Stimulated activated CD4-positive, alpha-beta T cell treated with anti-CD3 and anti-CD28 coated beads, TNF-alpha, amount 100 ng/mL, for 1 hour (primary cell): ENCODE measurements at places on chromosomes 11 and 22.

- DNase-seq: no peak
Observed at GRCh38 chr11:57639321-57640067, 10.2 kb downstream of the YPEL4 start.

DNA sequence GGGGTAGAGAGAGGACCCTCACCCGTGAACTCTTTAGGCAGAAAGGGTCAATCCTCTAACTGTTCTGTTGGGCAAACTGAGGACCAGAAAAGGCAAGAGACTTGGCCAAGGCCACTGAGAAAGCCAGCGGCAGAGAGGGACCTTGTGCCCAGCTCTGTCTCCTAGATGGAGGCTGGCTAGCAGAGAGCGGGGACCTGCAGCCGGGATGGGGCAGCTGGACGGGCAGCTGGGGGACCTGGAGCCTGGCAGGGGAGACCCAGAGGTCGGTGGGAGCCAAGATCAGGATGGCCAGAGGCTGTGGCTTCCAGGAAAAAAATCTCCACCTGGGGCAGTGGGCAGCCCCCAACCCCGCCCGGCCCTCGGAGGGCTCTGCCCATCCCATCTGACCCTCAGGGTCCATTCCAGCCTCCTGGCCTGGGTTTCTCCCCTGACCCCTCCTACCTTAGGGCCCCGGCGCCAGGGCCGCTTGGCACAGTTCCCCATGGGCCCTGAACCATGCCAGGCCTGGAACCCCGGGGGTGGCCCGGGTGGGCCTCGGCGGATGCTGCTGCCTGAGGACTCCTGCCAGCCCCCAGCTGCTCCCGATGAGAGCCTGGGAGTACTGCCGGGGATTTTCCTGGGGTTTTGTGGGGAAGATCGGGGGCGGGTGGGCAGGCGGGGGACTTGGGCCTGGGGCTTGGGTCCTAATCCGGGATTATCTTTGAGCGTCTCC, at the start of gene CABP2:
Gene CABP2, minus strand, starts transcription at position 603 of the 712 bp plus-strand sequence. Its CDS starts 120 bp downstream, at position 483.
- DNase-seq: no peak

GRCh38 chr22:21009638-21010425, 5.1 kb upstream of the P2RX6 start:
- no peak for DNase-seq

DNA sequence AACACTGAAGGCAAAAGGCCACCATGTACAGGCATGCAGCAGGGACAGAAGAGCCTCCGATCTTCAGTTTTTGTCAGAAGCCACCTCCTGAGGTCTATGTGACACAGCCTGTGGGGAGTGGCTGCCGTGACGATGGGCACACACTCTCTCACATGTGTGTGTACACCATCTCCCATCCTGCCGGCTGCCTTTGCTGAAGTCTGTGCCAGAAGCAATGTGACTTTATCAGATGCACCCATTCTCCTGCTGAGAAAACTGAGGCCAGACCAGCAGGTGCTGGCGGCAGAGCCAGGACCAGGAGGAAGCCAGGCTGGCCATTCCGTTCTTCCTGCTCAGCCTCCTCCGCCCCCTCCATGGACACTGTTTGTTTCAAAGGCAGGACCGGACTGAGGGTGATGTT, 16.7 kb downstream of the SHANK2 start:
- no peak for DNase-seq
